Psoas muscle (tissue), 8 donors: ENCODE measurements at places on chromosomes 6 and 20. TPM values are rescaled to one million over a fixed set of nuclear protein-coding genes. Genes with fewer than 3 reads are reported as not detected.

Gene FAM83C
- total RNA-seq: not detected

Gene KCNK15
- total RNA-seq: 0.11 TPM

Gene CST2
- not detected for total RNA-seq

DNA sequence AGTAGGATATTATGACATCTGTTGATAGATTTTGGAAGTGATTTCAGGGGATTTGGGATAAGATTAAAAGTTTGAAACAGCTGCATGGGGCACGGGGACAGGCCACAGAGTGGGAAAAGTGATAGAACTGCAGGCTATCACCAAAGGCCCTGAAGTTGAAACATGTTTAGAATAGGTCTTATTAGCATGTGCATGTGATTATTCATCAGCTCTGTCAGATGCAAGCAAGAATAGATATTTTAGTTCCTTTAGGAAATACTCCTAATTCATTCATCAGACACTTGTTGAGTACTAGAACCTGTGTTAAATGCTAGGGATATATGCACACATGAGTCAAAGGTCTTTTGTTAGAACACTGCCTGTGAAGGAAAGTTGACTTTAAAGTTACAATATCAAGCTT is 261.2 kb upstream of the MAN1A1 start:
- H3K27me3 ChIP-seq: no peaks in the 10 kb centered on the region
- no peaks in the 10 kb centered on the region for H3K4me1 ChIP-seq
- H3K27ac ChIP-seq: no peak overlapping the region
- DNase-seq: no peak
- H3K36me3 ChIP-seq: no peaks in the 10 kb centered on the region

DNA sequence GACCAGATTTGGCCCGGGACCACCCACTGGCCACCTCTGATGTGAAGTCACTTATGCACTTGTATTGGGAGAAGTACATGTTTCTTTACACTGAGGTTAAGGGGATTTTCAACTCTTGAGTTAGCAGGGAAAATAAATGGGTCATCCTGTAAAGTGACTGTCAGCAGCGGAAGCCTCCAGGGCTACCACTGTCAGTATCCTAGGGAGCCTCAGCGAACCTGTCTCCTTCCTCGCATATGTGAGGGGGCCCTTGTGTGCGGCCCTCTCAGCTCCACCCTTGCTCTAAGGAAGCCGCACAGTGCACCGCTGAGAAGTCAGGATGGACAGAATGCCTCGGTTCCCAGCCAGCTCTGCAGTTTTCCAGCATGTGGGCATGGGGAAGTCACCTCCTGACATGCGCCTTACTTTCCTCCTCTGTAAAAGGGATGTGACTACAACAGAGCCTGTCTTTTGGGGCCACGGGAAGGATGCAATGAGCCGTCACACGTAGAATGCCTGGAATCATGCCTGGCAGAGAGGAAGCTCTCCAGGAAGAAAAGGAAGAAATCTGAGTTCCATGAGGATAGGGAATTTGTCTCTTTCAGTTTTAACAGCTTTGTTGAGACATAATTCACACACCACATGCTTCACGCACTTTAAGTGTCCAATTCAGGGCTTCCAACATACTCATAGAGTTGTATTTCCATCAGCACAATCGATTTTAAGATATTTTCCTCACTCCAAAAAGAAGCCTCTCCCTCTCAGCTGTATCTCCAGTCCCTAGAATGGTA is 115.4 kb downstream of the SYCP2 start:
- H3K36me3 ChIP-seq: no peaks in the 10 kb centered on the region
- H3K4me1 ChIP-seq: no peaks in the 10 kb centered on the region
- H3K4me3 ChIP-seq: no peak overlapping the region
